ENCODE measurements at places on chromosomes 16 and 17.

DNA sequence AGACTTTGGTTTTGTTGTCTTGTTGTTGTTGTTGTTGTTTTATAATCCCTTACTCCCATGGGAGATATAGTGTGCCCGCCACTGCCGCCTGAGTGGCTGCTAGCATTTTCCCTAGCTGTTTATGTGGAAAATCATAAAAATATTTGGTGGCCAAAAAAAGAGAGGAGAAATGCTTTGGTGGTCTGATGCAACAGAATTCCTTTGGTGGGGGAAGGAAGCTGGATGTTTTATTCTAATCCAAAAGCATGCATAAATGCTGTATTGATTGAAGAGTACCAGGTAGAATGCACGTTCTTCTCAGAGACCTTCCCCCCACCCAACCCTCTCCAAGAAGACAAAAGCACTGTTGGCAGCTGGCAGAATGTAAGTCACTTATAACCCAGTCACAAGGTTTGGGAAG lies 93.2 kb downstream of the C17orf67 start:
- no peak for DNase-seq

GRCh38 chr16:85557083-85557970 lies 55.8 kb upstream of the GSE1 start:
- no peak for DNase-seq

- DNase-seq, result no peak
Observed at GRCh38 chr16:9953908-9954570, 228.2 kb downstream of the GRIN2A start.

GRCh38 chr16:13961099-13961811 lies 41.3 kb downstream of the ERCC4 start:
- no peak for DNase-seq

DNA sequence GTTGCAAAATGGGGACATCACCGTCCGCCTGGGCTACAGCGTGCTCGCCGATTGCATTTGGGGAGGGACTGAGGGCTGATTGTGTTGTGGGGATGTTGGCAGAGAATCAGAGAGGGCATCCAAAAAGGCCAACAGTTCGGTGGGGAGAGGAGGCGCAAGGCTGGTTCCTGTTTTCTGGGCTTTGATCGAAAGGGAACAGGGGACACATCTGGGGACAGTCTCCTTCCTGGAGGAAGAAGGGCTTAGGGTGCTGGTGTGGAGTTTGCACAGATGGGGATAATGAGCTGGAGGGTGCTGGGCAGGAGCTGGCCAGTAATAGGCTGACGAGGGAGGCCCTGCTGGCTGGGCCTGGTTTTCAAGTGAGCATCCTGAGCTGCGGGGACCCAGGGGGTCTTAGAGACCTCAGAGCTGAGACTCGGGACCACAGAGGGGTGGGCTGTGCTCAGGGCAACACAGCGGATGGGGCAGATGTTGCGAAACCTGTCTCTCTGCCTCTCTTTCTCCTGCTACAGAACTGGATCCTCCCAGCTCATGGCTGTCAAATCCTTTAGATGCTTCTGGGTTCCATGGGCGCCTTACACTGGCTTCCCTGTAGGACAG lies 288.7 kb downstream of the SEC14L1 start:
- no peak for DNase-seq
